ENCODE measurements at places on chromosomes 3 and 15. TPM values are rescaled to one million over a fixed set of nuclear protein-coding genes. Genes with fewer than 3 reads are reported as not detected.

DNA sequence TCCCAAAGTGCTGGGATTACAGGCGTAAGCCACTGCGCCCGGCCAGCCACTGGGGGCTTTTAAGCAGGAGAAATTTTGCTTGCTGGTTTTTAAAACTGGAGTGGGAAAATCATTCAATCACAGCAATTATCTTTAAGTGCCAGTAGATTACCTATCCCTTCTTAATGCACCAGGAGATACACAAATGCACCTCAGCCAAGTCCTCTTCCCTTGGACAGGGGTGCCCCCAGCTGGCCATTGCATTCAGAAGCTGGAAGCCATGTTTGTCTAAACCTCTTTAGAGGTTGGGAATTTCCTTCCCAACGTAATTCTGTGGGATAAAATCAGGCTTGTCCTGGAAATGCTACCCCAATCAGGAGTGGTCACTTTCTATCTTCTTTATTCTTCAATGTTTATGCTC lies 26.6 kb downstream of the MIX23 start:
- H3K36me3 ChIP-seq, result peaks cover 9% of the 10 kb centered on the region
- no peak overlapping the region for H3K27ac ChIP-seq
- no peaks in the 10 kb centered on the region for H3K4me1 ChIP-seq
- DNase-seq, result no peak
- H3K27me3 ChIP-seq, result no peaks in the 10 kb centered on the region

DNA sequence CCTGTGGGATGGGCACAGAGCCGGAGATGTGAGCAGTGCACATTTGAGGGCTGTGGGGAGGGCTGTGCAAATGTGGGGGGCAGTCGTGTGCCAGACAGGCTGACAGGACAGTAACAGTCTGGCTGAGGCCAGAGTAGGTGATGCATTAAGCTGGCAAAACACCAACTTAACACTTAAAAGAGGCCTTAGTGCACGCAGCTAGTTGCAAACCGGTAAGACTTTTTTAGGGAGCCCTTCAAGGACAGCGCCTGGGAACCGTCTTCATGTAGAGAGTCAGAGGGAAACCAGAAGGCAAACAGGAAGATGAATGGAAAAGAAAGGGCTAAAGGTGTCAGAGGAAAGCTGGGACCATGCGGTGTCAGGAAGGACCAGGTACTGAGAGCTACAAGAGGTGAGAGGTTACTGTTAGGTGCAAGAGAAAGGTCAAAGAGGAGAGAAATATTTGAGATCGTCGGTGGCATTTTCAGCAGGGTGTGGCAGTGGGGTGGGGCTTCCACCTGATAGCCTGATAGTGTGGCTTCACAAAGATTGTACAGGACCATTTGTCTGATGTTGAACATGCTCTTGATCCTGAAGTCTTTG lies 30.0 kb upstream of the CHD2 start:
- no peaks in the 10 kb centered on the region for H3K36me3 ChIP-seq
- no peak overlapping the region for H3K4me3 ChIP-seq
- DNase-seq, result no peak
- H3K27me3 ChIP-seq, result no peaks in the 10 kb centered on the region
- peaks cover 13% of the 10 kb centered on the region for H3K4me1 ChIP-seq

Gene CMTM6
- 28.0 TPM for total RNA-seq

Gene SH2D7
- not detected for total RNA-seq

DNA sequence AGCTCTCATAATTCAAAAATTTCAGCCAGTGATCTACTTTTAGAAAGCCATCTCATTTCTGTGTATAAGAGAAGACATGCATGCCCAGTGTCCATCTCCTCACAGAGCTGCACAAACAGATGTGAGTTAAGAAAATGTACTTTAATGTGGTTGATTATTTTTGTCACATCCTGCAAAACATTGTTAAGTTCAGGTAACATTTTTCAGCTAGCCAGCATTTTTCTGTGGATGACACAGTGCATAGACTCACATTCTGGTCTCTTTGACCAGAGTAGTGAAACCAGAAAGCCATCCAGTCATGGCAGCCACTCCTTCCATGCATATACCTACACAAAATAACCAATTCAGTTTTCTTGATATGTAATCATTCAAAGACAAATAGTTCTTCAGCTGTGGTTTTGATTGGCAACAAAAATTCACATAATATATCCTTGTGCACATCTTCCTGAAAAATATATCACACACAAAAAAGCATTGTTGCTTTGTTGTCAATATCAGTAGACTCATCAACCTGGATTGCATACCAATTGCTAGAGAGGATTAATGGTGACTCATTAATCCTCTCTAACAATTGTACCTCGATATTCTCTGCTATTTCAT lies 2.1 kb upstream of the PLSCR1 start:
- H3K4me1 ChIP-seq, result peaks cover 16% of the 10 kb centered on the region
- no peak for DNase-seq
- H3K4me3 ChIP-seq, result no peak overlapping the region
- H3K36me3 ChIP-seq, result no peaks in the 10 kb centered on the region
- no peak overlapping the region for H3K27ac ChIP-seq

- H3K27me3 ChIP-seq, result no peaks in the 10 kb centered on the region
- H3K36me3 ChIP-seq, result no peaks in the 10 kb centered on the region
- no peak overlapping the region for H3K27ac ChIP-seq
- H3K4me1 ChIP-seq, result no peaks in the 10 kb centered on the region
- no peak for DNase-seq
Measured at GRCh38 chr3:148190441-148190990, 507.2 kb upstream of the AGTR1 start.

Measured in vagina (tissue), 2 donors.